Progenitor cell of endocrine pancreas (in vitro differentiated cells): ENCODE measurements at places on chromosomes 1 and 21.

DNA sequence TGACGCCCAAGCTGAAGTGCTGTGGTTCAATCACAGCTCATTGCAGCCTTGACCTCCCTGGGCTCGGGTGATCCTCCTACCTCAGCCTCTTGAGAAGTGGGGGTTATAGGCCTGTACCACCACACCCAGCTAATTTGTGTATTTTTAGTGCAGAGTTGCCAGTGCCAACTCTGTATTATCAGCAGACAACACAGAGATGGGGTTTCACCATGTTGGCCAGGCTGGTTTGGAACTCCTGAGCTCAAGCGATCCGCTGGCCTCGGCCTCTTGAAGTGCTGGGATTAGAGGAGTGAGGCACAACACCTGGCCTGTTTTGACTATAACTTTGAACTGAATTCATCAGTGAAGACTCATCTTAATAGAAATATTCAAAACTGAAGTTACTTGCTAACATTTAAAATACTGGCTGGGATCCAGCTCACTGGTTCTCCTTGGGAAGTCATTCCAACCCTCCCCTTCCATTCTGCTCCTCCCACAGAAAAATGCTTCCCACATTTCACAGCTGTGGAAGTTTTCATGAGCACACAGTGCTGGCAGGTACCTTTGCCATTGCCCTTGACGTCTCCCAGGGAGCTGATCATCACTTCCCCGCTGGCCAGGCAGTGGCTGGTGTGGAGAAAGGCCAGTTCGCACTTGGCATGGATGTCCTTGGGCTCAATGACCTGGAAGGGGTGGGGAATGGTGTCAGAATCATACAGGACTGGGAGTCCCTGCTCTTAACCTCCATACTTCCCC is 4.7 kb downstream of the SELENBP1 start:
- no peak for DNase-seq

GRCh38 chr1:209742409-209743144 is 13.3 kb upstream of the TRAF3IP3 start:
- no peak for DNase-seq

DNA sequence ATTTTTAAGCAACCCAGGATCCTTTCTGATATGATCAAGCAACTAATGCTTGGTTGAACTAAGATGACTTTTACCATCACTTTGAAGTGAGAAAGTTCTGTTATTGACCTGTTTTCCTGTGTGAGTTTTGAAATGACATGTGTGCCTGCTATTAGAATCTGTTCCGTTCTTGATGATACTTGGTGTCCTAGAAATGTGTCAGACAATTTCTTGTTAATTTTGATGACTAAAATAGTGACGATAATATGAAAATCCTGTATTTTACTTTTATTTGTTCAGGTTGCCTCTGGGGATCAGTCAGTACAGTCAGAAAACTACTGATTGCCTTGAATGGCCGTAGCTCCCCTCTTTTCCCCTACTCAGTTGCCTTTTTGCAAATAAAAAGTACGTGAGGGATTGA is 228.0 kb downstream of the RYR2 start:
- no peak for DNase-seq

- DNase-seq: no peak
Observed at GRCh38 chr1:53354119-53354518, 26.2 kb upstream of the LRP8 start.

GRCh38 chr21:17386498-17386897 is 126.3 kb upstream of the CXADR start:
- DNase-seq: no peak

DNA sequence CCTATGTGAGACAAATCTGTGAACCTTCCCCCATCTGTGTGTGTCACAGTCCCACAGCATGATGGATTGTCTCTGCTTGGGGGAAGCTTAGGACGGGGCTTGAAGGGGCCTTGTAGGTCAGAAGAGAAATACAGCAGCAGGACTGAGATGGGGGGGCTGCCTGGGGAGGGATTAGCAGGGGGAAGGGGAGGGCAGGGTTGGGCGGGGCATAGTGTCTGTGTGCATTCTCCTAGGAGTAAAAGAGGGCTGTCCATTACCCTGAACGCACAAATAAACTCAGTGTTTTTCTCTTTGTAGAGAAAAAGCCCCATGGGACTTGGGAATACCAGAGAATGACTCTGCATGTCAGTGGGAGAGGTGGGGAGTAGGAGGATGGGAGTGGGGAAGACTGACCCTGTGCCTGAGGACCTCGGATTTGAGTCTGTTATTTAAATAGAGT is 16.4 kb downstream of the RNF220 start:
- no peak for DNase-seq

DNA sequence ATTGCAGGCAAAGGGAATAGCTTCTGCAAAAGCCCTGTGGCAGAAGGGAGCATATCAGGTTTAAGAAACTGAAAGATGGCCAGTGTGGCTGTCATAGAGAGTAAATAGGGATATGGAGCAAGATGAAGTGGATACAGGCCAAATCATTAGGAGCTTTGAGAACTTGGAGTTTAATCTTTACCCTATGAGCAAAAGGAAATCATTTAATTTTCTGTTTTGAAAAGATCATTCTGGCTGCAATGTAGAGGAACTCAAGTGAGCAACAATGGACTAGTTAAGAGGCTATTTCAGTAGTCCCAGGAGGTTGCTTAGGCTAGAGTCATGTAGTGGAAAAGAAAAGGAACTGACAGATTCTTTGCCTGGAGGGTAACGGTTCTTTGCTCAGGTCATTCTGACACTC is 47.2 kb downstream of the RAP1A start:
- DNase-seq: no peak

GRCh38 chr1:19505693-19506457 is 20.5 kb upstream of the CAPZB start:
- no peak for DNase-seq

GRCh38 chr1:209103092-209103491 is 480.4 kb upstream of the CAMK1G start:
- no peak for DNase-seq

DNA sequence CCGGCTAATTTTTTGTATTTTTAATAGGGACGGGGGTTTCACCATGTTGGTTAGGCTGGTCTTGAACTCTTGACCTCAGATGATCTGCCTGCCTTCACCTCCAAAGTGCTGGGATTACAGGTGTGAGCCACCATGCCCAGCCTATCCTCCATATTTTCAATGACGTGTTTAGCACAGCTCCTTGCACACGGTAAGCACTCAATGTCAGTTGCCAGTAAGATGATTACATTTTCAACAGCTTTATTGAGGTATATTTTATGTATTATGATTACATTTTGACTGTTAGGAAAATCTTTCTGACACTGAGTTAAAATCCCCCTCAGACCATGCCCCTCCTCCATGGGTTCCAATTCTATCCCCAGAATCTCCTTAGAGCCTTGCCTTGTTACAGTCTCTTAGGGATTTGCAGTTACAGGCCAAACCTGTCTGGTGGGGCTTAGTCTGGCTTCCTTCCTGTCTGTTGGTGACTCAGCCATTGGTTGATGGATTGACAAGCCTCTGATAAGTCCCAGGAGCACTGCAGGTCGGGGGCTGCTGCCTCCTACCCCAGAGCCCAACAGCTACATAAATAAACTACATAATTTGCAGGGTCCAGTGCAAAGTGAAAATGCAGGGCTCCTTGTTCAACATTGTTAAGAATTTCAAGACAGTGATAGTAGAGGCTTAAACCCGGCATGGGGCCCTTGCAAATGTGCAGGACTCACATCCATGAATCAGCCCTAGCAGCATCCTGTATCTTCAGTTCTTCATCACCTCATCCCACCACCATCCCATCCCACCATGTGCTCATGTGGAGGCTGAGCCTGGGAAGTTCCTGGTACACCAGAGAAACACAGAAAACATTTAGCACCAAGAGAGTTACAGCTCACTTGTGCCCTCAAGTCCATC is 23.4 kb downstream of the COA7 start:
- DNase-seq: no peak

DNA sequence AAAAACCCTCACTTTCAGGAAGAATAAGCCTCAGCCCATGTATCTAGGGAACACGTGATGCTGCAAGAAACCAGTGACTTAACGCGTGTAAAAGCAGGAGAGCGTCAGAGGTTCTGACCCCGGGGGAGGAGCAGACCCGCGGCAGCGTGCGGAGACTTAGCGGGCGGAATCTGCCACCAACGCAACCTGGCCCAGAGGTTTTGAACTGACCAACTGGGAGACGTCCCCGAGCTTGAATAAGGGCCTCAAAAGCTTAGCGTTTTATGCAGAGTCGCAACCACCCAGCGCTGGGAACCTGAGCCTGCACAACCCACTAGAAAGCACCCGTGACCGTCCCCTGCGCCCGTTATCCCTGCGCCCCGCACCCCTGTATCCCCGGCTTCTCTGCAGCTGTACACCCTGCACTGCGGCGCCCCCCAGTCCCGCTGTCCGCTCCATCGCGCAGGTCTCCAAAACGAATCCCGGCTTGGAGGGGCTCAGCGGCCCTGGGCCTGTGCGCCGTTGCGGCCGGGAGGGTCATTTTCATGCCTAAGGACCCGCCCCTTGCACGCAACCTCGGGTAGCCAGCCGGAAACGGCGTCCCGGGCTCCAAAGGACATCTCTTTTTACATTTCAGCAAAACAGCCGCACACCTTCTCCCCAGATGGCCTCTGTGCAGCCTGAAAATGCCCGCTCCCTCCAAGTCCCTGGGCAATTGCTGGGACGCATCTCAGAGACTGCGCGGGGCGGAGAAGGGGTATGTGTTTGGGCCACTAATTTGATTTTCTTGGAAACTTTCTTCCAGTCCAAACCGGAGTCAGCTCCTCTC is 29.4 kb upstream of the TRIM17 start:
- peak; percentile 17 for DNase-seq

- no peak for DNase-seq
Observed at GRCh38 chr1:50349242-50349565, 74.0 kb downstream of the DMRTA2 start.

DNA sequence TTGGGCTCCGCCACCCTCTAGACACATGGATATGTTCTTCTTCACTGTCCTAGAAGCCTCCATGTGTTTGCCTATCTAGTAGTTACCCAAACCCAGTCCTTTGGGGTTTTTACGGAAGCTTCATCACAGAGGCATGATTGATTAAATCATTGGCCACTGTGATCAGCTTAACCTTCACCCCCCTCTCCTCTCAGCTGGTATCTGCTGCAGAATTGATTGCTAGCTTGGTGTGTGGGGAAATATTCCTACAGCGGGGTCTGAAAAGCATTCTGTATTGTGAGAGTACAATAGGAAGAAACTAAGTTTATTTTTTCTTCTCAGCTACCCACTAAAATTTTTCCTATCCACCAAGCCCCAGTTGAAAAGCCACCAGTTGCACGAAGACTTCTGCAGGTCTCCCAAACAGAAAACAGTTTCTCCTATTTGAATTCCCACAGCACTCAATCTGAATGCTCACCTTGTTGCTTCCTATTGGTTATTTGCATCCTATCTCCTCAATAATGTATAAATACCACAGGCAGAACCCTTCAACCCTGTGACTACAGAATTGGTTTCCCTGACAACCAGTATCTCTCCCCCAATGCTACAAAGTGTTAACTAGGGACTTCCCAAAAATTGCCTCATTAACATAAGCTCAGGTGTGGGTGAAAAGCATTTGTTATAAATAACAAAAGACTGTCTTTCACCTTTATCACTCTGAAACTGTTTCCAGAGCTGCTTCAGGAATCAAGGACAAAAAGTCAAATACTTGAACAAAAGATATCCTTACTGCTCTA is 9.3 kb upstream of the VANGL1 start:
- no peak for DNase-seq

DNA sequence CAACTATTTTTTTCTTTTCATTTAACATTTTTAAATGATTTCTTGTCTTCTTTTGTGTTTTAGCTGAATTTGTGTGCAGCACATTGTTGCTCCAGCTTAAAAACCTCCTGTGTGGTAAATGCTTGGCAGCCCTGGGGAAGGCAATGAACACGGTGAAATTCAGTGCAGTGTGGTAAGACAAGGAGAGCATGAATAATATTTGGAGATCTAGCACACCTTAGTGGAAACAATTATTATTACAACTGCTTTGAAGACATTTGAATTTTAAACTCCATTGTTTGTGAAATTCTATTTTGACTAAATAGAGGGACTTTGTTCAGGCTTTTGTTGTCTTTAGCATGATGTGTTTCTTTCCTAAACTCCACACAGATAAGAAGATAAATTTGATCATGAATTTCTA is 242.6 kb upstream of the CXADR start:
- DNase-seq: no peak

- DNase-seq: peak; percentile 87
Observed at GRCh38 chr1:205321162-205321958, at the start of gene NUAK2. Gene NUAK2, minus strand, starts transcription at chr1:205321745. Its CDS starts 117 bp downstream, at chr1:205321628.

DNA sequence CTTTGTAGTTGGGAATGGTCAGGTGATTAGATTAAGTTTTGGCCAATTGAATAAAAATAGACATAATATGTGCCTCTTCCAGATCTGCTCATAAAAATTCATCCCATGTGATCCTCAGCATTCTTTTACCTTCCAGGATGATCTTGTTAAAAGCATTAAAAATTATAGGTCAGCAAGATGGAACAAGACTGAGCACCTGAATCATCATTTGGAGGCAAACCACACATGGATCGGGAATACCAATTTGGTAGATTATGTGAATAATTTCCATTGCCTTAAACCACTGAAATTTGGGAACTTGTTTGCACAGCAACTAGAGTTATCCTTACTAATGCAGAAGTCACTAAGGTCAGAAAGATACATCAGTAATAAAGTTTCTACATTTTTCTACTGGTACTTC is 681.4 kb upstream of the ADGRL2 start:
- no peak for DNase-seq

DNA sequence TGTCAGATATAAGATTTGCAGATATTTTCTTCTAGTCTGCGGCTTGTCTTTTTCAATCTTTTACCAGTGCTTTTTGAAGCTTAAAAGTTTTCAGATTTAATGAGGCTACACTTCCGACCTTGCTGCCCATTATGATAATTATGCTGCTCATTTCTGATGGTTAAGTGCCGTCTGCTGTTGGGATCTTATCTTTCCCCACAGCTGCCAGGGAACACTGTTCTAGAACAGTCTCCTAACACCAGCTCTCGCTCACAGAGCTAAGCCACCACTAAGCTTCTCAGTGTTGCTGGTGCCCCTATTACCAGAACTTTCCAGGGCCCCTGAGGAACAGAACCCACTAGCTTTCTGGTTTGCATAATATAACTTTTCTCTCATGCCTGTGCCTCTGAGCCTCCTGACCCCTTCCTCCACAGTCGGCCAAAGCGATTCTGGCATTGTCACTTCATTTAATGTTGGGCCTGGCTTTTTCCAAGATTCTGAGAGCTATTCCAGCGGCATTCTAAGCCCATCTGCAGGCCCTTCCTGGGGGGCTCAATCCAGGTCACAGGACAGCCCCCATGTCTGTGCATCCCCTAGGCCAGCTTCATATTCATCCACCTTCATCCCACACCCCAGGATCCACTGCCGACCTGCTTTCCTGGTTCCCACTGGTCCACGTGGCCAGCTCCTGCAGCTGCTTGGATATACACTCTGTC is 237.0 kb downstream of the PTPRU start:
- no peak for DNase-seq

DNA sequence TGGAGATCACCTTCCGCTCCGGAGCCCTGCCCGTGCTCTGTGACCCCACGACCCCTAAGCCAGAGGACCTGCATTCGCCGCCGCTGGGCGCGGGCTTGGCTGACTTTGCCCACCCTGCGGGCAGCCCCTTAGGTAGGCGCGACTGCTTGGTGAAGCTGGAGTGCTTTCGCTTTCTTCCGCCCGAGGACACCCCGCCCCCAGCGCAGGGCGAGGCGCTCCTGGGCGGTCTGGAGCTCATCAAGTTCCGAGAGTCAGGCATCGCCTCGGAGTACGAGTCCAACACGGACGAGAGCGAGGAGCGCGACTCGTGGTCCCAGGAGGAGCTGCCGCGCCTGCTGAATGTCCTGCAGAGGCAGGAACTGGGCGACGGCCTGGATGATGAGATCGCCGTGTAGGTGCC is 9.6 kb downstream of the SPATA46 start:
- DNase-seq: no peak

GRCh38 chr1:62728963-62729362 is 40.8 kb upstream of the DOCK7 start:
- no peak for DNase-seq

GRCh38 chr1:23960291-23961020 is 828 bp downstream of the PNRC2 start:
- no peak for DNase-seq
